Stimulated activated CD4-positive, alpha-beta T cell treated with anti-CD3 and anti-CD28 coated beads, Interleukin-15, amount 100 ng/mL, for 1 hour (primary cell): ENCODE measurements at places on chromosomes 1 and 21.

GRCh38 chr1:118333601-118334210 lies 148.7 kb upstream of the SPAG17 start:
- no peak for DNase-seq

GRCh38 chr1:56644919-56645676 lies at the start of gene PRKAA2:
PRKAA2 (plus strand) TSS chr1:56645314; CDS start chr1:56645388, 74 bp downstream.
- no peak for DNase-seq

- no peak for DNase-seq
Measured at GRCh38 chr1:162316187-162316586, 60.5 kb downstream of the SPATA46 start.

DNA sequence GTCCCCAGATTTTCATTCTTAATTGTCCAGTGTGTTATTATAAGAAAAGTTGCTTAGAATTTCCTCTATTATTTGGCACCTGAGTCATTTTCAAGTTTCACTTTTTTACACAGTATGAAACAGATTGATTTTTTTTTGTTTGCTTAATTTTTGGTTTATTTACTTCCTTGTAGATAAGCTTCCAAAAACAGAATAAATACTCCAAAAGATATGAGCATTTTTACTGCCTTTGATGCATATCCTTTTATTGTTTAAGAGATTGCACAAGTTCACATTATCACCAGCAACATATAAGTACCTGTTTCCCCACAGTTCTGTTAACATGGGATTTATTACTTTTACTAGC lies 36.3 kb upstream of the AHCYL1 start:
- no peak for DNase-seq

DNA sequence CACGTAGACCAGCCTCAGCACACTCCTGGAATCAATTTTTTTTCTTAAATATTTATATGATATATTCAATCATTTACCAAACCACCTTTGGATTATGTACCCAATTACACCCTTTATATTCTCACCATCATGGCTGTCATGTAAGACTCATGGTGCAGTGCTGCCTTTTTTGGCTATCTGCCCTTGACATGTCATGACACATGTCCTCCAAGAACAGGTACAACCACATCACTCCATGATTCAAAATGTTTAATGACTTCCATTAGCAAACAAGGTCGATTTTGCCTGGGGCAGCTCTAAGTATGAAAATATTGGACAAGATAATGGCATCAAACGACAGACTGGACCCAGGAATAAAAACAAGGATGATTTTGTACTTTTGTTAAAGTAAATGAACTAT lies 861.1 kb upstream of the ADAMTS5 start:
- DNase-seq: no peak

- no peak for DNase-seq
Measured at GRCh38 chr1:42753070-42753469, 13.0 kb upstream of the CLDN19 start.

DNA sequence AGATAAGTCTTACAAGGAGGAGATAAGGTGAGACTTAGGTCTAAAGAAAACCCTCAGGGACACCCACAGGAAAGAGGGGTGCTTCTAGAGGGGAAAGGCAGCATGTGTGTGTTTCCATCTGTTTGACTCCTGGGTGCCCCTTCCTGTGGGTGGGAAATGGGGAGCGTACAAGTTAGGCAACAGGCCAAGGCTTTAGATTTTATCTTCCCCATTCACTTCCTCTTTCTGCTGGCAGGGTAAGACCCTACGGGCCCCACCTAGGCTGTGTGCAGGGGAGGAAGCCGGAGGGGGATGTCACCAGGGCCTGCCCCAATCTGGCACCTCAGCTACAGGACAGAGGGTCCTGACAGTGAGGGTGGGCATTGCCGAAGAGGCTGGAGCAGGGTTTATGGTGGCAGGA lies 2.5 kb upstream of the OLIG1 start:
- DNase-seq: no peak

DNA sequence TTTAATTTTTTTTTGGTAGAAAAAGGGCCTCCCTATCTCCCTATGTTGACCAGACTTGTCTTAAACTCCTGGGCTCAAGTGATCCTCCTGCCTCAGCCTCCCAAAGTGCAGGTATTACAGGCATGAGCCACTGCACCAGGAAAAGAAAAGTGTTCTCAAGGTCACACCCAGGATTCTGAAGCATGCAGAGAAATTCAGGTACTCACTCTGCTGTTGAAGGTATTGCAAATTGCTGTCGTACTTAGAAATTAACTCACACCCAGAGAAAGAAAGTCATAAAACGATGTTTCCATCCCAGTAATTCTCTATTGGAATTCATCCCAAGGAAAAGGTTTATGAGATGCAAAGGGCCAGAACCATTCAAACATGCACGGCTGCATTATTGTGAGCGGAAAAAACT lies 73.7 kb downstream of the DHRS3 start:
- DNase-seq: no peak

DNA sequence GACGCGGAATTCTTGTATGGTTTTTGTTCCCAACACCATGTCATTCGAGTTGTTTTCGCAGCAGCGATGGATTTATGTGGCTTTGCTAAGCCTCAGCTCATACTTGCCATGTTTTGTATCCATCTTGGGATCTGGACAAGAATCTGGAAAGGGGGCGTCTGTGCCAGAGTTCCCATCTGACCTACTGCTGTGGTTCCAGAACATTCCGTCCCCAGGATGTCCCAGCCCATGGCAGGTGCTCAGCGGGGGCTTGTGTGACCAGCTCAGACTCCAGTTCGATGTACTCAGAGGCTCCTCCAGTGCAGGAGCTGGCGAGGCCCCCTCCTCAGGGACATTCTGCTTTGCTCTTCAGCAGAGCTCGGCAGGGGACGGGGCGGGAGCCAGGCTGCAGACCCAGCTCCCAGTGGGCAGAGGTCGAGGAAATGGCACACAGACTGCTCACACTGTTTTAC lies 24.0 kb upstream of the ADARB1 start:
- DNase-seq: no peak

GRCh38 chr1:55358581-55358980 lies 143.4 kb upstream of the USP24 start:
- no peak for DNase-seq

DNA sequence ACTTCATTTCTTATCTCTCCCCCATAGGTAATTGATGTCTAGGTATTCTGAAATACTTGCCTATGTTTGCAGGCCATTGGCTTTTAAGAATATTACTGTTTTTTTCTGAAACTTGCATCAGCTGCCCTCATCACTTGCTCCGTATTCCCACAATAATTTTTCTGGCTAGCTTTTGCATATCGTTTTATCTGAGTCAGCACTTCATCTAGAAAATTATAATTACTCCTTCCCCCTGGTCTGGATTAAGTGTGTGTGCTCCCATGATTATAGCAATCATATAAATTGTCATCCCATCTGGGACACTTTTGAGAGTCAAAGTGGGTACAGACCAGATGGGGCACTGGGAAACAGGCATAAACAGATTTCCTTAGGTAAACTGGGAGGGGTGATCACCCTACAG lies 583.2 kb upstream of the B3GALT2 start:
- DNase-seq: no peak

DNA sequence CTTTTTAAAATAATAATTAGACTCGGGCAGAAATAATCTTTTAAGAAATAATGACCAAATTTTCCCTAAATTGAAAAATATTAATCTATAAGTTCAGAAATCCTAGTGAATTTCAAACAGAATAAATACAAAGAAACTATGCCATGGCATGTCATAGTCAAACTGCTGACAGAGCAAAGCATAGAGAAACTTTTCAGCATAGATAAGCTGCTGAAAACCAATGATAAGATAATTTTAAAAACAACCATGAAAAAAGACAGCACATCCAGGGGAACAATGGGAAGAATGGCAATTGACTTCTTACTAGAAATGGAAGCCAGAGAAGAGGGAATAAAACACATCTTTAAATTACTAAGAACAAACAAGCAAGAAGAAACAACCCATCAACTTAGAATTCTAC lies 19.8 kb downstream of the CD1D start:
- DNase-seq: no peak

DNA sequence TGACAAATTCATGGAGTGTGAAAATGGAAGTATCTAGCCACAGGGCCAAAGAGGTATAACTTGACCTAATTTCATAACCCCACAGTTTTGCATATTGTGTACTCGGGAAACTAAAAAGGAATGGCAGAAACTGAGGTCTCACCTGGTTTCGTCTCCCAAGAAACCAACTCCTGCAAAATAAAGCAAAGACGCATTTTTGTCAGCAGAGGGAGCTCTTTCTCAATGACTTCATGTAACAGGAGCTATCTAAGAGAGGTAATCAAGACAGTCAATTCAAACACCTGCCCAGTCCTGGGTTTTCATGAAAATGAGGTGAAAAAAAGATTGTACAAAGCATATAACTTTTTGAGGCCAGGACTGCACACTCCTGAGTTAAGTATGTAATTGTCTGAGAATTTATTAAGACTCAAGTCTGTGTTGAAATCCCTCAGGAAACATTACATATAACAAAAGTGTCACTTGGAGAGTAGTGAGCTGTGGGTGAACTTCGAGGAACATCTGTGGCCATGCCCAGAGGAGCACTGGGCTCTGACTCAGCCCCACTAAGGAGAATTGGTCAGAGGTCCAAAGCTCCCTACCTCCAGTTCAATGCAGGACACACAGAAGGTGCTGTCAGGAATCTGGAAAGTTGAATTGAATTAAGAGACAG lies 17.6 kb downstream of the FCRL4 start:
- no peak for DNase-seq
